Esophagus muscularis mucosa (tissue), 4 donors: ENCODE measurements at places on chromosomes 6 and 20. TPM values are rescaled to one million over a fixed set of nuclear protein-coding genes. Genes with fewer than 3 reads are reported as not detected.

Gene SNPH
- total RNA-seq: 29.5 TPM

Gene PTGIS
- 217 TPM for total RNA-seq

Gene MATN4
- not detected for total RNA-seq

Gene CRIP3
- total RNA-seq: not detected

Gene ALDH8A1
- 2.6 TPM for total RNA-seq

Gene SMAP1
- total RNA-seq: 33.1 TPM
